ENCODE measurements at places on chromosomes 2 and 18.

DNA sequence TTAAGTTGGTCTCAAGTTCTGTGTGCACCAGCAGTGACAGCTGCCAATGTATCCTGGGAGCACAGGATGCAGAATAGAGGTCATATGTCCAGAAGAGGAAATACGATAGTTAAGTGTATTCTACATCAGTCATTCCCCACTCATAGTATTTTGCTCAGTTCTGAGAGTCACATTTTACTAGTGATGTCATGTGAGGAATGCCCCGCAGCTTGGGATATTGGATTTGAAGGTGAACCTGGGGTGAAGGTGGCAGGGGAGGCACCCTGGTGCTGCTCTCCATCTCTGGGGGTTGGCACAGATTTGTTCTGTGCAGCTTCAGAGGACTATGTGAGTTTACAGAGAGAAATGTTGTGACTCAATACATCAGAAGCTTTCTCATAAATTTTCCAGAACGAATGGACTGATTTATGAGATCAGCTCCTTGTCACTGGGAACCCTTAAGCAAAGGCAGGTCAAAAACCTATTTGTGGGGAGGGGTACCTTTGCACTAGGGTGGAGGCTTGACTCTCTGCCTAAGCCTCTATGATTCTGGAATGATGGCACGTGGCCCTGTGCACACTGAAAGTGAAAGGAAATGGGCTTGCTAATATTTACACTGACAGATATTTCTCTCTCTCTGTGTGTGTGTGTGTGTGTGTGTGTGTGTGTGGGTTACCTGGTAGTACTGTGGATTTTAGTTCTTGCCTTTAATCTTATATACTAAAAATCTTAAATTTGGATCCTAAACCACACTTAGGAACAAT is 95.9 kb downstream of the NEB start:
- no peak for DNase-seq

GRCh38 chr2:181787310-181788048 is 104.1 kb upstream of the ITPRID2 start:
- DNase-seq, result no peak

- DNase-seq, result no peak
These were observed 54.3 kb downstream of the RAB10 start for GRCh38 chr2:26088038-26088643.

GRCh38 chr2:12890066-12890465 is 173.3 kb downstream of the TRIB2 start:
- DNase-seq, result no peak

- no peak for DNase-seq
These were observed 61.8 kb downstream of the ATP8B1 start for GRCh38 chr18:57741273-57741672.

- no peak for DNase-seq
These were observed 13.3 kb downstream of the HK2 start for GRCh38 chr2:74847070-74847858.

- no peak for DNase-seq
These were observed 74.9 kb downstream of the ANKRD44 start for GRCh38 chr2:197235711-197236110.

DNA sequence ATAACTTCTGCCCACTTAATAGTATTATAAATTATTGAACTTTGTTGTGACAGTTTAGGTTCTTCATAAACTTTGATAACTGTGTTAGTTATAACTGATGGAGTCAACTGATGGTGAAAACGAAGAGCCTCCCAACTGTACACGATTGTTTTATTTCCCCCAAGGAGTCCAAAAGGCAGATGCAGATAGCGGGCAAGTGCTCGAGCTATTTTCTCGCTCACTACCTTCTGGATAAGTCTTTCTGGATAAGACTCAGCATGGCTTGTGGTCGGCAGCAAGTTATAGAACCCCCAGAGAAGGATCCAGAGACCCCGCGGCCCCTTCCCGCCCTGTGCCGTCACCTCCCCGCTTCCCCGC is 517 bp downstream of the GCFC2 start:
- no peak for DNase-seq

DNA sequence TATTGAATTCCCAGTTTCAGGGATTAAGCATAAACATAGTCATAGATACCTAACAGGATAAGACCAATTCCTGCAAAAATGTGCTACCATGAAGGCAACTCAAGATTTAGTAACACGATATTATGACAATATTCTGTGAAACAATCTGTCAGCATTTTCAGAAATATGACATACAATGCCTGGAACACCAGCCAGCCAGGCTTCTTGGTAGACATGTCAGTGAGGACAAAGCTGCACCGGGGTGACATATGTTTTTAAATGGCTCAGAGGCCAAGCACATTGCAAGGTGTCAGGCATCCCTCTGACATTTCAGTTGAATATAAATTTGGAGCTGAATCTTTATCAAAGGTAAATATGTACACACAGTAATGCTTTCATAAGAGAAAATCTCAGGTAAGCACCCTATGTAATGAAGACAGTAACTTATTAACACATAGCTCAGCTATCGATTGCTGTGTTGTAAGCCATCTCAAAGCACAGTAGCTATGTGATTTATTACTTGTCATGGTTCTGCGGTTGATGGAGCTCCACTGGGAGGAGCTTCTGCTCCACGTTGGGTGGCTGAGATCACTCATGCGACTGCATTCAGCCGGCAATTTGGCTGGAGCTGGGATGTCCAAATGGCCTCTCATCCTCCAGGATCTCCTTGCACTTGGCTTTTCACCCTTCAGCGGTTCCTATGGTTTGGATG is 31.9 kb upstream of the EML6 start:
- no peak for DNase-seq

- DNase-seq, result no peak
These were observed 25.6 kb upstream of the MYCN start for GRCh38 chr2:15914596-15915385.

DNA sequence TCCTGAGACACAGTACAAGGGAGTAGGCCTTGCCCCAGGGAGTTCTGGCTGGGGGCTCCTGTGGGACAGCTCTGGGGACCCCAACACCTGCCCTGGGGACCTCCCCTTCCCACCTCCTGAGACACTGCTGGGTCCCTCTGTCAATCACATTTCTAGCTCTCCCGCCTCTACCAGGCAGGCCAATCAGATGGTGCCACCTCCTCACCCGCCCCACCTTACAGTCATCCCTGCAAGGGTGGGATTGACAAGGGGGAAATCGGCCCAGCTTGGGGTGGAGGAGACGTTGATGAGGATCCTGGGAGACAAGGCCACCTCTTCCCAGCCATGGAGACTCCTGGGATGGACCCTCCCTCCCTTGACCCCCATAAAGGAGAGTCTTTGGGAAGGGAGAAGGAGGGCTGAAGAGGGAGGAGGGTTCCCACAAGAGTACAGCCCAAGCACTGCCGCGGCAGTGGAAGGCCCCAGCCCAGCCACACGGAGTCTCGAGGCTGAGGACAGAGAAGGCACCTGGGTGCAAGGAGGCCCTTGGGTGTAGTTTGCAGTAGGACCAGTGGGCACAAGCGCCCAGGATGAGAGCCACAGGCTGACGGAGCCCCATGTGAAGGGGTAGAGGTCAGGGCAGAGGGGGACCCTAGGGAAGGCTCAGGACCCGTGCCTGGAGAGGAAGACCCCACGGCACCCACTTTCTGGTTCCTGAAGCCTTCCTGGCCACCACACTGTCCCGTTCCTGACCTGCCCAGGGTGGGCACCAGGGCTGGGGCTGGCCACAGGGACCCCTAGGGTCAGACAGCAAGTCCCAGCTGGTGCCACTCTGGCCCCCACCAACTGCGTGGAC is 109.9 kb upstream of the OTOS start:
- DNase-seq, result no peak

GRCh38 chr2:67604360-67604759 is 207.2 kb downstream of the ETAA1 start:
- no peak for DNase-seq

DNA sequence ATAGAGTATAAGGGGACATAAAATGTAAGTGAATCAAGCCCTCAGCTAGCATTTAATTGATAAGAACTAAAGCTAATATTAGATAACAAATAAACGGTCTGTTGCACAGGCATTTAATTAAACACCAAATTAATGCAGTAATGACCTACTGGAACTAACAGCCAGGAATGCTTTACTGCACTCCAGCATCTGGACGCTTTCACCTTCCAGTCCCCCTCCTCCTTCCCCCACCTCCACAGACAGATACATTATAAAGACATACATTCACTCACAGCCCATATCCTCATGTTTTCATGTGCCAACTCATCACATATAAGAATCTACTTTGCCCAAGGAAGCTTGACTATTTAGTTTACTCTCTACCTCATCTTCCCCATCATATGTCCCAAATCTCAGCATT is 337.4 kb upstream of the PIK3C3 start:
- DNase-seq, result no peak

GRCh38 chr2:3316456-3317276 is 61.0 kb downstream of the EIPR1 start:
- DNase-seq, result no peak

DNA sequence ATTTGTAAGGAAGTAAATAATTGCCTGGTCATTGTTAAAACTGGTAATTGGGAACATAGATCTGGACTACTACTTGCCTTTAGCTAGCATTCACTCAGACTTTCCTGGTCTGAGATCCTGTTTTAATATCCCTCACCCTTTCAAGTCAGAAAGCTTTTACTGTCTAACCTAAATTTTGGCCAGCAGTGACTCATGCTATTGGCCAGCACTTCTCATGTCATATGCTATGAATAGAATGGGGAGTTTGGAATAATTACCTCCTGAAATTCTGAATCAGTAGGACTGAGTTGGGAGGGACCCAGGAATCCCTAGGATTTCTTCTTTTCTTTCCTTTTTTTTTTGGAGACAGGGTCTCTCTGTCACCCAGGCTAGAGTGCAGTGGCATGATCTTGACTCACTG is 19.3 kb downstream of the STK36 start:
- no peak for DNase-seq

DNA sequence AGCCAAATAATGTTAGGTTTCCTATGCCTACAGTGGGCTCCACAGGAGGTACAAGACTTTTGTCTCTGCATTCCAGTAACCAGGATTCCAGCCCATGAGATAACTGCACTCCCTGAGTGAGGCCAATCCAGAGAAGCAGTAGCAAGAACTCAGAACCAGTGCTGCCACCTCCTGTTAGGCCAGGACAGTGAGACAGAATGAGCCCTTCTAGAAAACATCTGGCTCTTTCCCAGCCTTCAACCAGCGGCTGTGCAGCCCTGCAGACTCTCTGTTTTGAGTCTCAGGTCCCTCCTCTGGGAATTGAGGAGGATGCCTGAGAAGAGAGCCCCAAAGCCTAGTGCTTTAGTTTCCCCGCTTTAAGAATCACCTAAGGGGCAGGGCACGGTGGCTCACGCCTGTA is 44.2 kb downstream of the ARID5A start:
- DNase-seq, result no peak

GRCh38 chr2:145750612-145751011 is 1230.7 kb upstream of the ZEB2 start:
- no peak for DNase-seq

DNA sequence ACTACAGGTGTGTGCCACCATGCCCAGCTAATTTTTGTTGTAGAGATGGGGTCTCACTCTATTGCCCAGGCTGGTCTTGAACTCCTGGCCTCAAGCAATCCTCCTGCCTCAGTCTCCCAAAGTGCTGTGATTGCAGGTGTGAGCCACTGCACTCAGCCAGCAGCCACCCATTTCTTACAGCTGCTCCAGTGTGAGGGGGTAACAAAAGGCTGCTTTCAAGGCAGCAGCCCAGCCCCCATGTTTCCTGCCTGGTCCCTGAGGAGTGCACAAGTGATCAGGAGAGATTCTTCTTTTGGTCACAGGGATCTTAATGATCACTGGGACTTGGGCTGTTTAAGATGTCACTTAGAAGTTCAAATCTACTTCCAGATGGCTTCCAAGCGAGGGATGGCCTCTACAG is 15.2 kb upstream of the CXCR4 start:
- DNase-seq, result no peak

DNA sequence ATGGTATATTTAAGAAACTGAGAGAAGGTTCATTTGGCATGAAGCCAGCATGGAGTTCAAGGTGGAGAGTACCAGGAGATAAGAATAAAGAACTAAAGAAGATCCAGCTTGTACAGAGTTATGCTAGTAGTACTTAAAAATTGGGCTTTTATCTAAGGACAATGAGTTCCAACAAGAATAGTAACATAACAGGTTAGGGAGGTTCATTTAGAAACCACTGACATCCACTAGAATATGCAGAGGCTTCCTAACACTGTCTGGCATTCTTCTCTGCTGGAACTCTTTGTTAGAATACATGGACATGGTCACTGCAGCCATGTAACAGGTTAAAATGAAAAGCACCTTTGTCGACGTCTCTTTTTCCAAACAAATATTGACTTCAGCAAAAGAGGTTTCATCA is 42.6 kb upstream of the DSC1 start:
- no peak for DNase-seq

- DNase-seq, result no peak
These were observed 14.9 kb downstream of the MRPS9 start for GRCh38 chr2:105052773-105053172.

DNA sequence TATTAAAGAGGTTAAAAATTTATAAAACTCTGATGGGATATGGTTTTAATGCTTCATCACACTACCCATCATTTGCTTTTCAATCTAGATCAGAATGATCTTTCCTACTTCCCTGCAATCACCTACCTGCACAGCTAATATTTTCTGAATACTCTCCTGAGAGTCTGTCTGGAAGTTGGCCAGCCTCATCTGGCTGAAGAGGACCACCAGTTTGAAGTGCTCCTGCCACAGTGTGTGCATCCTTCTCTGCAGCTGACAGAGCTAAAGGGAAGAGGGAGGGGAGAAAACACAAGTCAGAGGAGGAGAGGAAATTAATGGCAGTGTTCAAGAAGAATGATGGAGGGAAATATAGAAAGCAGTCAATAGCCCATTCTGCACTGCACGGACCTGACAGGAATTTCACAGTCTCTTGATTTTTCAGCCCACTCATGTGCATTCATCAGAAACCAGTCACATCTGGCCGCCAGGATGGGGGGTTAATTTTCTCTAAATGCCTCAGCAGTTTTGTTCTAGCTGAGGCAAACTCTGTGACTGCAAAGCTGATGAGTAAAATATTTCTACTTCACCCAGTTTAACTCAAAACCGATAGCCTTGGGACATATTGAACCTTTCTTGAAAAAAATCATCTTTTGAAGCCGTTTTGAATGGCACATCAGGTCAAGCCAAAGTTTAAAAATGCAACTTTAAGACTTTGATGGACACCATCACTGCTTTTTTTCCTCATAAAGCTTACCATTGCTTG is 201.8 kb upstream of the KLHL14 start:
- no peak for DNase-seq

GRCh38 chr18:48563027-48563426 is 24.2 kb downstream of the CTIF start:
- no peak for DNase-seq

DNA sequence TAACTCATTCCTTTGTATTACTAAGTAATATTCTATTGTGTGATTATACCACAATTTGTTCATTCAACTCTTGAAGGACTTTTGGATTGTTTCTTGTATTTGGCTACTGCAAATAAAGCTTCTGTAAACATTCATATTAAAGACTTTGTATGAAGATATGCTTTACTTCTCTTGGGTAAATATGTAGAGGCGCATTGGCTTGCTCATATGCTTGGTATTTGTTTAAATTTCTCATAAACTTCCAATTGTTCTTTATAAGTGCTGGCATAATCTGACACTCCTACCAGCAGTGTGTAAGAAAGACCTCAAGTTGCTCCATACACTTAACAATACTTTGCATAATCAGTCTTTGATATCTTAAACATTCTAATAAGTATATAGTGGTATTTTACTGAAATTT is 792.8 kb upstream of the LRRTM1 start:
- no peak for DNase-seq
